Stimulated activated CD8-positive, alpha-beta memory T cell treated with anti-CD3 and anti-CD28 coated beads, Interleukin-4, amount 100 ng/mL, for 24 hours (primary cell): ENCODE measurements at places on chromosomes 3 and 15.

GRCh38 chr3:32991781-32992180 lies 40.3 kb downstream of the CCR4 start:
- DNase-seq, result no peak

DNA sequence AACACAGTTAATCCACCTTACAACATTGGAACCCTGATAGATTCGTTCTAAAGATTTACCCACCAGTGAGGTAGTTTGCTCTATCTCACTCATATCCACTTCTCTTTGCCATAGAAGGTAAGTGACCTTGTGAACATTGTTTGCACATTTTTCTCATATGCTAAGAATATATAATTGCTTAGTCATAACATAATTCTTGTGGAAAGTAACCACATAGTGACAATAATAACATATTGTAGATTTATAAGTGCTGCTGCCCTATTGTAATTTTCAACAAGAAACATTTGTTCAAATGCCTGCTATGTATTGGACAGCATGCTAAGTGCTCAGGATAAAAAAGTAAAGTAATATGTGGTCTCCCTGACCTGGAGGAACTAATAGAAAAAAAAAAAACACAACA lies 554.2 kb upstream of the KCNMB2 start:
- no peak for DNase-seq

GRCh38 chr15:78197632-78198031 lies 36.7 kb downstream of the ACSBG1 start:
- DNase-seq, result no peak

- DNase-seq, result no peak
Observed at GRCh38 chr3:144556392-144556791, 584.8 kb downstream of the DIPK2A start.

DNA sequence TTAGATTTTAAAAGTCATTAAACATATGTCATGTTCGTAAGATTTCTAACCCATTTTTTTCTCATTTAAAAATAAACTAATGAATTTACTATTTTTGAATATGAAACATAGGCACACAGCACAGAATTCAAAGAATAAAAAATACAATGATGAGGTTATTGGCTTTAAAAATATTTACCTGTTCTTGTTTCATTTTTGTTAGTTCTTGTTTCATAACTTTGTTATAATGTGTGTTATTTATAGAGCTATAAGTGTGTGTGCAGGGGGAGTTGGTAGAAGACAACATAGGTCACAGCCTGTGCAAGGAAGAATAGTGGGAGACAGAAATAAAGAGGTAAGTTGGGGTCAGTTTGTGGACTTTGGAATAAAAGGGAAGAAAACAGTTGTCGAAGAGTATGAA lies 30.8 kb upstream of the NRROS start:
- no peak for DNase-seq

DNA sequence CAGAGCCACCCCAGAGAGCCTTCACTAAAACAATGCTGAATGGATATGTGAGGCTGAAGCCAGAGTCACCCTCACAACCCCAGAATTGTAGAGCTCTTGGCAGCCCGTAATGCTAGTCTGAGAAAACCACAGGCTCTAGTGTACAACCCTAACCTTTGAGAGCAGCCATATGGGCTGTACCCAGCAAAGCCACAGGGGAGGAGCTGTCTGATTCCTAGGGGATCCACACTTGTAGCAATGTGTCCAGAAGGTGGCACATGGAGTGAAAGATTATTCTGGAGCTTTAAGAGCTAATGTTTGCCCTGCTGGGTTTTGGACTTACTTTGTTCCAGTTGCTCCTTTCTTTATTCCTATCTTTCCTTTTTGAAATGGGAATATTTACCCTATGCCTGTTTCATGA lies 626.8 kb downstream of the GRM7 start:
- no peak for DNase-seq

DNA sequence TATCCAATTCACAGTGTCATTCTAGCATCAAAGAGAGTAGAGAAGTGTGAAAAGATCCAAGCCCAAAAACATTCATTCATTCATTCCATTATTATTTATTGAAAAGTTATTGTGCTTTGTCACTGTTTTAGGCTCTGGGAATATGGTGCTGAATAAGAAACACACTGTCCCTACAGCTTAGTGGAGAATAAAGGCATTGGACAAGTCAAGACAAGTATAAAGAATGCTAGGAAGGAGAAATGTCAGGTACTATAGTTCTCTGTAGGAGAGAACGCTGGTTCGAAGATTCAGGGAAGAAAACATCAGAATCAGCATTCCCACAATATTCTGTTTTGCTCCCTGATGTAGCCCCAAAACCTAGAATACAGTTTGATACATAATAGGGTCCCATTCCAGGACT lies 128.8 kb upstream of the CHRM5 start:
- no peak for DNase-seq

DNA sequence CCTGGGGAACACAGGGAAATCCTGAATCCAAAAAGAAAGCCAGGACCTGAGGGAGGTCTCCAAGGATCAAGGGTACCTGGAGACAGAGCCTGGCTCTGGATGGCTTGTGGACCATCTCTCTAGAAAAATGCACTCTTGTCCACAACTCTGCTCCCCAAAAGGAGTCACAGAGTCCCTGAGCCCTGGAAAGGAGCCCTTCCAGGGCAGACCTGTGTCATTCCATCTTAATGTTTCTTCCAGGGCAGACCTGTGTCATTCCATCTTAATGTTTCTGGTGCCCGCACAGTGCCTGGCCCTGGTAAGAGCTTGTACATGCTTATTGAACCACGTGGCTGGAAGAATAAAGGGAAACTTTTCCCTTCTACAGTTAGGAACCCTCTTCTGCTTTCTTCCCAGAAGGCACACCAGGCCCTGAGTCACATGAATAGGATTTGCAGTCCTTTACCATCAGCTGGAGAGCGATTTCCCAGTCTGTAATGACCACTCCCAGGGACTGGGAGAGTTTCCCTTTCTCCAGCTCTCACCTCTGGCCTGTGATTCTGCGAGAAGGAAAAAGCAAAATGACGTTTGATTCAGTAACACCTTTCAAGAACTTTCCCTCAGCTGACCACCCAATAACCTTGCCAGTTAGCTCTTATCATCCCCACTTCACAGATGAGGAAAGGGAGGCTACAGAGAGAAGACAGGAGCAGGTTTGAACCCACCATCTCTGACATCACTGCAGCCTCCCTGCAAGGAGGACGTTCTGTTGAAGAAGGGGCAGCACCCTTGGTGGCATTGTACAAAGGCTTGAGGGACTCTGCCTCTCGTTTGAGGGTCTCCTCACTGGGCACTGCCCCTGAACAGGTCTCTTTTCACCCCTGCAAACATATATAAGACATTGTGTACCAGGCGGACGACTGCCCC lies 35.8 kb upstream of the SLCO2A1 start:
- no peak for DNase-seq

DNA sequence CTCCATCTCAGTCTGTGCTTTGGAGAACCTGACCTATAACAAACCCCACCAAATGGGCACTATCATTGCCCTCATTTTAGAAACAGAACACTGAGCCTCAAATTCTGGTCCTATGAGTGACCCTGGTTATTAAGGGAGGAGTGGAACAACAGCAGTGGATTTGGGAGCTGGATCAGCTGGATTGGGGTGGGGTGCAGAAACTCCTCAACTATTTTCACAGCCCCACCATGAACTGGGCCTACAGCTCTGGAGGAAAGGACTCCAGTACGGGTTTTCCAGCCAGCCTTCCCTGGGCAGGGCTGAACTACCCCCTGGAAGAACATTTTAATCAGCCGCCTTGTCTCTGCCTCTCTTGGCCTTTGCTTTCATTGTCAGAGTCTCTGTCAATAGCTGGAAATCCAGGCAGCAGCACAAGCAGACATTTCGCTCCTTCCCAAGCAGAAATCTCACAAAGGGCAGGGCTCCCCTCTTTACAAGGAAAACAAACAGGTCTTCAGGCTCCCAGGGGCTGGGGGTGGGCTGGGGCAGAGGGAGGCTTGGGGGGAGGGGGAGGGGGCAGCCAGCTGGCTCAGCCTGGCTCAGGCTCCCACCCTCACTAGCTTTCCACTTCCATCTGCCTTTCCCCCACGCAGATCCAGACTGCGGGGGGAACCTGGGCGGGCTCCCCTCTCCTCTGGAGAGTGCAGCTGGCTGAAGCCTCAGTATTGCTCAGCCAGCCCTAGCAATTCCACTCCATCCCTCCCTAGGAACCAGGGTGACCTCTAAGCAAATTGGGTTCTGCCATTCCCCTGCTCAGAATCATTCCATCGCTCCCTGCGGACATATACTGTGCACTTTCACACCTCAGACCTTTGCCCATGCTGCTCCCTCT lies 13.7 kb upstream of the TLE3 start:
- DNase-seq, result no peak

DNA sequence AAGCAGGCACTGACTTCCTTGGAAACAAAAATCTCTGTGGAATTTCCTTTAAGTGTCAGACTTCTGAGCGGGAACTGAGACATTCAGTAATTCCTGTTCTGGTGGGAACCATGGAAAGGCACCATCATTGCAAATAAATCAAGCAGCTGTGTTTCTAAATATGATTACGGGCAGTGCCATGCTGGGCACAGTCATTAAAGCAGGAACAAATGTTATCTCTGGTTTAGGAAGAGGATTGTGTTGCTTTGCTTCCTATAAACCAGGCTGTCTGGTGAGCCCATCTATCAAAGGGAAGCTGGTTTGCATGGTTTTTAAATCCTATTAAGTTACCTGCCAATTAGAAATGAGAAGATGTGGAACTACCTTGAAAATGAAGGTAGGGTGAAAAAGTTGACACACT lies 86.7 kb downstream of the EBLN2 start:
- no peak for DNase-seq

DNA sequence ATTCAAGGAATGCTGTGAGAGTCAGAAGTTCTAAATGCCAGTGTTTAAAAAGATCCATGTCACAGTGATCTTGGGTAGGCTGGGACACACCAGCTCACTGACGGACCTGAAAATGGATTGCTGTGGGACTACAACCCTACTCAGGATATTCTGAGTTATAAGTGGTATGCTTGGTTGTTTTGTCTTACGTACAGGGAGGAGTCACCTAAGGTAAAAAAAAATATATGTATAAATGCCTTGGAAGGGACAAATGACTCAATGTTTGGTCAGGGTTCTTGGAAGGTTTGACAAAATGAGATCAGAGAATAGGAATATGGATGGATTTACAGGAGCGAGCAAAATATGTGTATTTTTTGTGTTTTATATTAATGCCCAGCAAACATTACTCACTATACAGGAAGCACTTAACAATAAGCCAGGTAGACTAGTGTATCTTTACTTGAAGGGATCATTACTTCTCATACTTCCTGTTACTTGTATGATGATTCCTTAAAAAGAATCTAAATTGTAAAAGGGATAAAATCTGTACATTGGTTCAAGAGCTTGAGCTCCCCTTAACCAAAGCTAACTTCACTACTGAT lies 767.3 kb downstream of the GBE1 start:
- no peak for DNase-seq

GRCh38 chr3:13750215-13750614 lies 129.7 kb downstream of the WNT7A start:
- no peak for DNase-seq

DNA sequence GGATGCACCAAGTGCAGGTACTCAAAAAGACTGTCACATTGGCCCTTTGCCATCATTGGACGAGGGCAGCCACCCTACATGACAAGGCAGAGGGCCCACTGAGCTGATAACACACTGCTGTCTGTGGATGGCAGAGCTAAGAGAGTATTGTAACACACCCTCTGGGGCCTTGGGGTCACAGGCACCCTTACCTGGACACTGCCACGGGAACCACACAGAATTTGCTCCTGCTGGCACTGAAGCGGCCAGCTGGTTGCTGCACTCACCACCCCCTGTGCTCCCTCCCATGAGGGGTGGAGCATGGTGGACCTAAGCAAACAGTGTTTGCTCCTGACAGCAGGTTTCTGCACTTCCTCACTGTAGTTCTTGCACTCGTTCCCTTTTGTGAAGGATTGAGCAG lies 208.2 kb upstream of the SGO1 start:
- no peak for DNase-seq

- DNase-seq, result no peak
Observed at GRCh38 chr3:171345107-171345843, 114.9 kb downstream of the TNIK start.

DNA sequence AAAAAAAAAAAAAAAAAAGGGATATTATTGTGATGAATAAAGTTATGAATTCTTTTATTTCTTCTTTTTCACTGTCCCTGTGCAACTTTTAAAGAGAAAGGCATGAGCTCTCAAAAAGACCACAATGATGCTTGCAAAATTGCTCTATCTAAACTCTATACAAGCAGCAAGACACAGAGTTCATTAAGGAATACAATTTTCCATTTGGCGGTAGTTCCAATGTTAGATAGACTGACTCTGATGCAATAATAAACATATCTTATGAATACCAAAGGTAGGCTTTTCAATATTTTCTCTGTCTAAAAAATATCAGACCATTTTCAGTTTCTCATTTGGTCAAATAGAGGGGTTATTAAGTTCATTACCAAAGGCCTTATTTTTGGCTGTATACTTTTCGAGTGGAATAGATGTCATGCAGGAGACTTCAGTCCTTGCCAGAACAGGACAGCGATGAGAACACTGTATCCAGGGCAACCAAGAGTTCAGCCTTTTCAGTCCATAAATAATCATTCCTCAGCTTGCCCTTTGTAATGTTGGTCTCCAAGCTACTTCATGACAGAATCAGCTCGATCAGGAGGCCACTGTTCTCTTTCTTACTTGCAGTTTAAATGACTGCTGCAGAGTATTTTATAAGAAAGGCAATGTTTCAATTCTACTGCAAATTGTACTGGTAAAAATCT lies 162.9 kb upstream of the FAM3D start:
- DNase-seq, result no peak

- DNase-seq, result no peak
Observed at GRCh38 chr3:142651711-142652110, 55.5 kb downstream of the PLS1 start.

DNA sequence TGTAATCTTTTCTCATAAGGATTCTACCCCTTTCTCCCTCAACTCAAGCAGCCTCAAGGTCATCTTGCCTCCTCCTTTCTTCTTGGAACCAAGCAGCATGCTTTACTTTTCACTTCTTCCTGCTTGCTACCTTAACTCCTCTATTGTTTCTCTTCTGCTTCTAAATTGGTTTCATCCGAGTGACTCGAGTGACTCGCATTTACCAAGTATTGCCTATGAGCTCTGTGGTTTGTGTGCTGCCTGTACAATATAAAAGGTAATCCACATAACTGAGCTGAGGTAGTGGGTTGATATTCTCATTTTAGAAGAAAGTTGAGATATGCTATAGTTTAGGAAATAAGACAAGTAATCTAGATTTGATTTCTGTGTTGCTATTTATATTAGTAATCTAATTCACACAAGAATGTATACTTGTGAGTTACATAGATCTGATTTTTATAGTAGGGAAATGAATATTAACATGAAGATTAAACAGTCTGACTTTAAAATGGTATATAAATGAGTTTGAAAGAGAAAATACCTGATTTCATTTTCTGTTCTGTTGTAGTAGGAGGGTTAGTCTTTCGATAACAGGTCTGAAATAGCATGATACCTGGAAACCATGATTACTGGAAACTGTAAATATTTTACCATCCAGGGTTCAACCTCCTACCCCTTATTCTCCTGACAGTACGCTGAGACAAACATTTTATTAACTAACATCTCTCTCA lies 5.5 kb downstream of the HHLA2 start:
- no peak for DNase-seq
